NCI-H2029 treated with DMSO at 0.1 percent for 48 hours (cell line): ENCODE measurements at places on chromosomes 11 and 22.

GRCh38 chr11:131632971-131633370 lies 262.6 kb downstream of the NTM start:
- no peak for DNase-seq

DNA sequence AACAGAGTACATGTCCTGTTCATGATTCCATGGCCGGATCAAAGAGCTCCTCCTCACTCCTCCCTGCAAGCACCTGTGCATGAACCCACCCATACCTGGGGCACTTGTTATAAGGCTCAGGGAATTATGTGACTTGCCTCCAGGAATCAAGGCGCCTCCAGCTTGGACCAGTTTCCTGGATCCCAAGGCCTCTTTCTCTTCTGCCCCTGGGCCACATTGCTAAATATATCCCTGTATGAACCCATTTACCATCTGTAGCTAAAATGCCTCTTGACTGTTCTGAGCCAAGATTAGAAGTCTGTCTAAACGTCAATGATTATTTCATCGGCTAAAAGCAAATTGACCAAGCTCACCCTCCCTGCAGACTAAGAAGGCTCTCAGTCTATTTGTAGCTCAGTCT lies 135.6 kb downstream of the KIRREL3 start:
- DNase-seq = no peak

- DNase-seq = no peak
Measured at GRCh38 chr11:19739872-19740271, 27.2 kb downstream of the NAV2 start.

DNA sequence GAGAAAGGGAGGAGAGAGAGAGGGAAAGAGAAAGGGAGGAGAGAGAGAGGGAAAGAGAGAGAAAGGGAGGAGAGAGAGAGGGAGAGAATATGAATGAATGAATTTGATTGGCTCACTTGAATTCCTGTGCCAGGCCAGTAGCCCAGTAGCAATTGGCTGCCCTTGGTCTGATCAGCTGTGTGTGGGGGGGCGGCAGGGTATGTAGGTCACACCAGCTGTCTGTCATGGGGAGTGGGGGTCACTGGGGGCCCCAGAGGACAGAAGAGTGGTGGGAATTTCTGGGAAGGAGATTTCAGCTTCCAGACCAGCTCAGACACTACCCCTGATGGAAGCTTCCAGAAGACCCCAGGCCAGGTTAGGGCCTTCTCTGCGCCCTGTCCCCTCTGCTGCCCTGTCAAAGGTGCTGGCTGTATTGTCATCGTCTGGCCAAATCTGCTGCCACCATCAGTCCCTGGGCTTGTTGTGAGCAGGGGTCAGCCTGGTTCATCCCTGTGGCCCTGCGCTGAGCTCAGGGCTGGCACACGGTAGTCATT lies 21.1 kb downstream of the MPPED1 start:
- no peak for DNase-seq

- DNase-seq = no peak
Measured at GRCh38 chr11:4610258-4610935, 2.4 kb upstream of the TRIM68 start.

DNA sequence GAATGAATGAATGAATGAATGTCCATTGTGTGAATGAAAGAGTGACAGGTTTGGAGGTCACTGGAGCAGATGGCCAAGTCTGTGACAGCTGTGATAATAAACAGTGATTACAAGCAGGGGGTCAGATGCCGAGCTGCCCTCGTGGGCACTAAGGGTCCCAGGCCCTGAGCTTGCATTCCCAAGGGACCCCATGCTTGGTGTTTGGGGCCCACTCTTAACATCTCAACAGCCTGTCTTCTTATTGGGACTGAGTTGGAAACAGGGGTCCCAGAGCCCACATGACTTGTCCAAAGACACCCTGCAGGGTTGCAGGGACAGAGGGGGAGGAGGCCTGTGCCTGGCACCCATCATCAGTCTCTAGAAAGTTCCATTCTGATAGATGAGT lies 12.0 kb upstream of the ANO1 start:
- no peak for DNase-seq

GRCh38 chr11:34897171-34897870 lies 18.9 kb downstream of the APIP start:
- DNase-seq = no peak

GRCh38 chr11:118749429-118749828 lies 41.5 kb downstream of the DDX6 start:
- no peak for DNase-seq

DNA sequence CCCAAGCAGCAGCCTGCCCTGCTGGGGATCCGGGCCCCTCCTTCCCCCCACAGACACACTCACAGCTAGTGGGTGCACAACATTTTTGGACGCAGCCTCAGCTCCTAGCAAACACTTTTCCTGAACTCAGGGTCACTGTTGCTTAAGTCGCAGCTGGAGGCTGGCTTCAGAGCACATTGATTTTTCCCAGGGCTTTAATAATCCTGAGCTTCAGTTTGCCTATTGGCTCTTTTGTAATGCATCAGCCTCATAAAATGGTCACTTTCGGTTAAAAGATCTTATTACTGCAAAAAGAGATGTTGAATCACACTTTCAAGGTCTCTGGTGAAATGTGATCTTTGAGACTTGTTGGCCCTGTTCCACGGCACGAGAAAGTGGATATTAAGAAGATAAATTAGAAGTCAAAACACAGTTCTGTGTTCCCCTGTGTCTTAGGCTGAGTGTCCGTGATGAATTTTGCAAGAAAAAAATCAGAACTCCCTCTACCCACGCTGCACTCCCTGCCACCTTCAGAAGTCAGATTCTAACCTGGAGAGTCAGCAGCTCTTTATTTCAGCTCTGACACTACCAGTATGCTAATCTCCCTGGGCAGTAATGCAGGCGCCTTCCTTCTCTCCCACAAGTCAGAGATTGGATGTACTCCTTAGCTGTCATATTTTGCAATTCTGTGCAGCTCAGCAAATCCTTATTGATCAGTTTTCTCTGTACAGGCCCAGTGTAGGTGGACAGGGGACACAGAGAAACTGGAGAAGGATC lies 158.2 kb upstream of the E2F8 start:
- DNase-seq = no peak

GRCh38 chr22:31295831-31296657 lies 3.8 kb upstream of the PIK3IP1 start:
- no peak for DNase-seq

DNA sequence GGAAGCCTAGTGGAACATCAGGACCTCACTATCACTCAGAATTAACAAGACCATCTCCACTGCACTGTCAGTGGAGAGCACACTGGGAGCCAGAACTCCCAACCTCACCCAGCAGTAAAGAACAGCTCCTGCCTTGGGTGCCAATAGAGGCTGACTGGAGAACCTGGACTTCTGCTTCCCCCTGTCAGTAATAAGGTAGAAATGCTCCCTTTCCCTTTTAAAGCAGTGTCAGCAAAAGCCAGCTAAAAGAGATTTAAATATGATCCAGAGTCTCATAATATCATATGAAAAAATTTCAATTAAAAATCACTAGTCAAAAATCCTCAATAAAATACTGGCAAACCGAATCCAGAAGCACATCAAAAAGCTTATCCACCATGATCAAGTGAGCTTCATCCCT lies 82.8 kb downstream of the SPATA19 start:
- DNase-seq = no peak

DNA sequence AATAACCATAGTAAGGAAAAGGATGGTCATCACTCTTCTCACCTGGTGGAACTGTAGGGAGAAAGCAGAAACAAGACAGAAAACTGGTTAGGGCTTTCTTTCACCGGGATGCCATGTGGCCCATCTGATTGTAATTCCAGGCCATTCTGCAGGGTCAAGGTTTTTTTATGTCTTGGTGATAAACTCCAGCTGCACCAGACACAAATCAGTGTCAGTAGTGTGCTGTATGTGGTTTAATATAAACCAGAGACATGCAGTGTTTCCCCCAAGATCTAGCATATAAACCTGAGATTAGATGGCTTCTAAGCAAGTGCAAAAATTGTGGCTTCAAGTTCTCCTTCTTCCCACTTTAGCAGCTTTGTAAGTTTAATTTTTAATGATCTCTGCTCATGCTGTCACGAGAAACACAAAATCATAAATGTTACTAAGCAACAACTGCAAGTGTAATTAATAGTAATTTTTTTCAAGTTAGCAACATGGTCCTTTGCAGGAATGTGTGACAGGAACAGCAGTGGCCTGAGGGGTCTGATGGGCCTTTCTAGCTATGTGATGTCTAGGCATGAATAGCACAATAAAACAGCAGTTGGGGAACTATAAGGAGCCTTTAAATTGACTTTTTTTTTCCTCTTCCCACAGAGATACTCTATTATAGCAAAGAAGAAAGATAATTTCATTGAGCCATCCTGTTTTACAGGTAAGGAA lies 41.6 kb downstream of the BDNF start:
- no peak for DNase-seq

GRCh38 chr11:23041001-23041503 lies 180.8 kb upstream of the CCDC179 start:
- no peak for DNase-seq

GRCh38 chr11:134530636-134531326 lies 118.7 kb upstream of the B3GAT1 start:
- no peak for DNase-seq

DNA sequence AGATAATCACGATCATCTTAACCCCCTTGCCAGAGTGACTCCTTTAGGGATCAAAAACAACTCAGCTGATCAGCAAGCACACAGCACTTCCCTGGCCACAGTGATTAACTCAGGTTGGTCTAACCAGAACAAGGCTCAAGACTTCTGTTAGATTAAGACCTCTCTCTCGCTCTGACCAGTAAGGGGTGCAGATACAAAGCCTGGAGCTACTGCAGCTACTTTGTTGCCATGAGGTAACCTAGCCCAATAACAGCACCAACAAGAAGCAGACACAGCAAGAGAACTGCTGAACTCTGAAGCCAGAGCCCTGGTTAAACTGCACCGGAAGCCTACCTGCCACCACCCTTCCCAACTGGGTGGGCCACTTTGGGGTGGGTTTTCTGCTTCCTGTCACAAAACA lies 42.0 kb downstream of the LINC01488 start:
- no peak for DNase-seq

GRCh38 chr11:16363706-16364105 lies 7.4 kb upstream of the SOX6 start:
- no peak for DNase-seq

DNA sequence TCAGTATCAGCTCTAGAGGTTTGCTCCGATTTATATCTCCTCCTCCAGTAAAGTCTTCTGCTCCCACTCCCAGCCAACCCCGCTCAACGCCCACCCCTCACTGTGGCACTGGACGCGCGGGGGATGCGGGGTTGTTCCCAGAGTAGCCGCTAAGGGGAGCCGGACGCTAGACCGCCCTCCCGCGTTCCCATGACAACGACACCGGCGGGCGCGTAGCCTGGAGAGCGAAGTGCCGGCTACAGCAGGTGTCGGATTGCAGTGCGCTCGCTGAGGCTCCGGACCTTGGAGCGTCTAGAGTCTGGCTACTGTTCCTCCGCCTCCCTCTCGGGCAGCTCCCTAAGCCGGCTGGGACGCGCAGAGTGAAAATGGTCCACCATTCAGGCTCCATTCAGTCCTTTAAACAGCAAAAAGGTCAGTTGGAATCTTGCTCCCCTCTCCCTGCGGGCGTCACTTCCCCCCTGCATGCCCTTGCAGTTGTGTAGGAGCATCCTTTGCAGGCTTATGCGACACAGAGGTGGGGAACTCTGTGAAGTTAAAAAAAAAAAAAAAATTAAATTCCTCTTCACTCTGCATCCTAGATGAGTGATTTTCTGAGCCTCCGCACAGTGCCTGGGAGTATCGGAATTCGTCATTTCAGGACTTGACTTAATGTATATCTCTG lies at the start of gene ANO3:
ANO3 (plus strand) TSS at position 220 of the 661 bp plus-strand sequence; CDS start at position 366, 146 bp downstream.
- DNase-seq = peak; percentile 22

DNA sequence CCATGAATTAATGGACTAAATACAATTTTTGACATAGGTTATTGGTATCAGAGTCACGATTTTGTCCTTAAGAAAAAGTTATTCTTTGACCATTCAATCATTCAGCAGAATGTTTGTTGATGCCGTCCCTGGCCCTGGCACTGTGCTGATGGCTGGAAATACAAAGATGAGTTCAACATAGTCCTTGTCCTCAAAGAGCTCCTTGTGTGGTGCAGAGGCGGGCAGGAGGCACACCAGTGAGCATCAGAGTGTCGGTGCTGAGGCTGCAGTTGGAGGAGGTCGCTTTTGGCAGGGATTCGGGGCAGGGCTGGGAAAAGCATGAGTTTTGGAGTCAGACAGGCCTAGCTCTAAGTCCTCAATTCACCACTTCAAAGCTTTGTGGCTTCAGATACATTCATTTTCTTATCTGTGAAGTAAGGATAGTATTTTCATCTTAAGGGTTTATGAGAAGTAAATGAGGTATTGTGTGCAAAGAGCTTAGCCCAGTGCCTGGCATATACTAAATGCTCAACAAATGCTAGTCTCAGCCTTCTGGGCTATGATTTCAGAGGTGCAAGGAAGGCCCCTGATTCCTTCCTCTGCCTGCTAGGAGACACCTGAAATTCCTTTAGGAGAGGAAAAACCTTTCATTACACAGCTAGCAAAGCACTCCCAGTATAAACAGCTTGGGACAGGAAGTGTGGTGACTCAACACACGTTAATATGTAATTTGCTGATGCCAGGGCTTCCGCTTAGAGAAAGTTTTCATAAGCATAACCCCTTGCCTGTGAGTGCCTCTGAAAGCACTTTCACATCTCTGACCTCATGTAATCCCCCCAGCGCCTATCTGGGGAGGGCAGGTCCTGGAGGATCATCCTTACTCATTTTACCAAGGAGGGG lies 113.8 kb downstream of the NECTIN1 start:
- no peak for DNase-seq

DNA sequence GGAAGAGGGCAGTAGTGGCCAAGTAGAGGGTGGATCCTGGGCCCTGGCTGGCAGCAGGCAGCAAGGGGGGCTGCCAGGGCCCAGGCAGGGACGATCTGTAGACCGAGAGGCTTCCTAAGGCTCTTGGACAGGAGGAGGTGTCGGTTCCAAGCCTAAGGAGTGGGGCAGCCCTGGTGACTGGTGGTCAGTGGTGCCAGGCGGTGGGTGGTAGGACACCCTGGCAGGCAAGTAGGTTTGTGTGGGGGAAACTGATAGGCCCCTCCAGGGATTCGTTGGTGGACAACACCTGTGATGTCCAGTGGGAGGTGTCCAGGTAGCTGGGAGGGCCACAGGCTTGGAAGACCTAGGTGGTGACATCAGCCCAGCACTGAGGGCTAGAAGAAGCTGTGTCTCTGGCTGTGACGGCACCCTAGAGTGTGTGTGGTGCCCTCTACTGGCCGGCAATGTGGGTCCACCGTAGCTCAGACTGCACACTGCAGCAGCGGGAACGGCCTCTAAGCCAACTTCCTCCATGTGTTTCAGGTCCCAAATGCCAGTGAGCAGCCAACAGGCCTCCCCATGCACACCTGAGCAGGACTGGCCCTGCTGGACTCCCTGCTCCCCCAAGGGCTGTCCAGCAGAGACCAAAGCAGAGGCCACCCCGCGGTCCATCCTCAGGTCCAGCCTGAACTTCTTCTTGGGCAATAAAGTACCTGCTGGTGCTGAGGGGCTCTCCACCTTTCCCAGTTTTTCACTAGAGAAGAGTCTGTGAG lies 9.4 kb upstream of the SAMM50 start:
- DNase-seq = peak; percentile 17

DNA sequence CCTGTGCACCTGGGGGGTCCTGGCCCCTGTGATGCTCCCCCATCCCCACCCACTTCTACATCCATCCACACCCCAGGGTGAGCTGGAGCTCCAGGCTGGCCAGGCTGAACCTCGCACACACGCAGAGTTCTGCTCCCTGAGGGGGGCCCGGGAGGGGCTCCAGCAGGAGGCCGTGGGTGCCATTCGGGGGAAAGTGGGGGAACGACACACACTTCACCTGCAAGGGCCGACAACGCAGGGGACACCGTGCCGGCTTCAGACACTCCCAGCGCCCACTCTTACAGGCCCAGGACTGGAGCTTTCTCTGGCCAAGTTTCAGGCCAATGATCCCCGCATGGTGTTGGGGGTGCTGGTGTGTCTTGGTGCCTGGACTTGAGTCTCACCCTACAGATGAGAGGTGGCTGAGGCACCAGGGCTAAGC lies 20.0 kb upstream of the TALDO1 start:
- no peak for DNase-seq
